ENCODE measurements at places on chromosomes 11 and 22.

- peak; percentile 68 for DNase-seq
Measured at GRCh38 chr11:32435511-32435941, at the start of gene WT1. Gene WT1, minus strand, starts transcription at chr11:32435539.

DNA sequence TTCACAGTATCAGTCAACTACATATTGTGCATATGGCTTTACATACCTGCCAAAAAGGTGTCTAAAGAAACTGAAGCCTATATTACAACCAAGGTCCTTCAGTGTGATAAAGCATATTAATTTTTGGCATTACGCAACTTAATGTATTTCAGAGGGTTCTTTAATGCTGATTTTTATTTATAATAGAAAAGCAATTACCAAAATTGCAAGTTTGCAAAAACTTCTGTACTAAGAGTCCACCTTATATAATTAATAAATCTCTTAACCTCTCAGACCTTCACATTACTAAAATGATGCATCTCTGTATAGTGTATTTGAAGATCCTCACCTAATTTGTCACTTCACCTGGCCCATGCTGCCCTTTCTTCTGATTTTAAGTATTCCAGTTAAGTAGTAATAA, 128.6 kb downstream of the GUCY1A2 start:
- no peak for DNase-seq

- DNase-seq = no peak
Measured at GRCh38 chr11:40162901-40163883, 1296.3 kb downstream of the LRRC4C start.

GRCh38 chr22:24463071-24463760, 31.9 kb upstream of the UPB1 start:
- DNase-seq = no peak

GRCh38 chr11:36452236-36452940, 57.7 kb downstream of the TRAF6 start:
- no peak for DNase-seq

DNA sequence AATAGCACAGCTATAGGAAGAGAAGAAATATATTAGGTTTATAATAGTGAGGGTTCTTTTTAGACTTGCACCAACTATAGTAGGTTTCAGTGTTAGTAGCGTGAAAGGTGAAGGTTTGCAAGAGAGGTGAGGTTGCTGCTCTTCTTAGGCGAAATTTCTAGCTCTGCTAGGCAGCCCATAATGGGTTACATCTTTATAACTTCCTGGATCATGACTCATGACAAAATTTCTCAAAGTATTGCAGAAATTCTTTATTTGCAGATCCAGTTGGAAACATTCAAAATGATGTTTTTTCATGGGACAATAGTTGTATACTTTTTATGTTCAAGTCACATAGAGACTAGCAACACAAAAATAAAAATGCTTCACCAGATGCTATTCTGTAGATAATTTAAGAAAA, 260.0 kb downstream of the SOX6 start:
- no peak for DNase-seq

DNA sequence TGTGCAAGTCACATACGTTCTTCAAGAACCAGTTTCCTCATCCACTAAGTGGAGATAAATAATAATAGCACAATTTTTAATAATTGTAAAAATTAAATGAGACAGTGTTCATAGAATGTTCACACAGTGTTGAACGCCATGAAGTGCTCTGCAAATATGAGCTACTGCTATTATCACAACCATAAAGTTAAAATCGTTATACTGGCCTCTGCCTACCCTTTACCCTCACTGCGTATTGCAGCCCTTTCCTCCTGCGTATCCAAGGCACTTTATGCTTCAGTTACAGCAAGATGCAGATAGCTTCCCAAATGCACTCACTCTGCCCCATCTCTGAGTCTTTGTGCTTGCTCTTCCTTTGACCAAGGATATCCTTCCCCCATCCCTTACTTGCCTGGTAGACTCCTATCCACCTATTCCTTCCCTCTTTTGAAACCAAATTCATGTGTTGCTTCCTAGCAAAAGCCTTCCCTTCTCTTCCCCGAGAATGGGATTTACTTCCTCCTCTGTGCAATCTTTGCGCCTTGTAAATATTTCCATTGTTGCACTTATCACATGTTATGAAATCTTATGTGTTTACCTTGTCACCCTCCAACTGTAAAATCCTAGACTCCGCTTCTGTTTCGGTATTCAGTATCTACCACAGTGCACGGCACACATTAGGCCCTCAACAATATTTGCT, 196.9 kb downstream of the ADAMTS15 start:
- no peak for DNase-seq

- DNase-seq = no peak
Measured at GRCh38 chr11:1005928-1006327, 30.6 kb downstream of the MUC6 start.

DNA sequence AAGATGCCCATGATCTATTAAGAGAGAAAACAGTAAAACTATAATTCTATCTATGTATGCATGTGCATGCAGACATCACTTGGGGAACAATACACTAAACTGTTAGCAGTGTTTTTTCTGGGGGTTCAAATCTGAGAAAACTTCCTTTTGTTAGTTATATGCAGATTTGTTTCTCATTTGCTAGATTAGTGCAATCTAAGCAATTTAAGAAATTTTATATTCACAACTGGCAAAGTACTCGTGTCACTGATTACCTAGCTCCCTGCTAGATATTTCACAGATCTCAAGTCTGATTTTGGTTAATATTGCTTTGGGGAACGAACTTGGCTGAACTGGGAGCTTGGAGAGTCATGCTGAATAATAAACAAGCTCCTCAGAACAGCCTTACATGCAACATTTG, 14.9 kb upstream of the OSBP start:
- DNase-seq = no peak

- no peak for DNase-seq
Measured at GRCh38 chr11:104061853-104062521, 25.5 kb downstream of the DDI1 start.

- DNase-seq = no peak
Measured at GRCh38 chr11:96311120-96311568, 31.9 kb downstream of the MAML2 start.

- no peak for DNase-seq
Measured at GRCh38 chr11:69981119-69981784, 96.9 kb upstream of the ANO1 start.

DNA sequence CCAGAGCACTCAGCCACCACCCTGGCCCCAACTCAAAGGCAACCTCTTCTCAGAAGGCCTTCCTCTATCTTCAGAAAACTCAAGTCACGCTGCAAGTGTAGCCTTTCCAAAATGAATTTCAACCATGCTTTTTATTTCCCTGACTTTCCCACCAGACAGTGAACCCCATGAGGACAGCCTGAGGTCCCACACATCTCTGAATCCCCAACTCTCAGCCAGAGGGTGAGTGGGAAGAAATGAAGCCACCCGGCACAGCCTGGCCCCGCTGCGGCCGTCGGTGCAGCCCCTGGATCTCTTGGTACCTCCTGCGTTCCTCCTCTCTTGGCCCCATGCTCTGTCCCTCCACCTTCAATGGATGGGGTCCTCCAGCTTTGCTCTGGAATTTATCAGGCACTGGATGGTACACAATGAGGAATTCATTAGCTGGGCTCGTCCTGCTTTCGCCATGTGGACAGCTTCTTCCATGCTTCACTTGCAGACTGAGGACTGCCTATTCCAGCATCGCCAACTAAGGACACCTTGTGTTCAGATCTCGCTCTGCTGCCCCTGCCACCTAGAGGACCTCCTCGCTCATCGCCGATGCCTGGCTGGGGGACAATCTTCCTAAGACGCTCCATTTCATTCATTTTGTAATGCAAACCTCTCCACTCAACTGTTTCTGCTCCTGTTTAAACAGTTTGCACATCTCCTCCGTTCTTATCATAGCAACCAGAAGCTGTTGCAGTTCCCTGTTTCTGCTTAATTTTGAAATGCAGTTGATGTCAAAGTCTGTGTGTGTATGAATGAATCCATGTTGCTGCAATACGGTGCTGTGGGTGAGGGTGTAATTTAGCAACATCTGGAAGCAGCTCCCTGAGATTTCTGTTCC, 672.1 kb downstream of the TBC1D22A start:
- no peak for DNase-seq

GRCh38 chr22:23632178-23632577, at the start of gene DRICH1:
Gene DRICH1, minus strand, starts transcription at chr22:23632321. Its CDS starts 298 bp downstream, at chr22:23632023.
- DNase-seq = no peak

DNA sequence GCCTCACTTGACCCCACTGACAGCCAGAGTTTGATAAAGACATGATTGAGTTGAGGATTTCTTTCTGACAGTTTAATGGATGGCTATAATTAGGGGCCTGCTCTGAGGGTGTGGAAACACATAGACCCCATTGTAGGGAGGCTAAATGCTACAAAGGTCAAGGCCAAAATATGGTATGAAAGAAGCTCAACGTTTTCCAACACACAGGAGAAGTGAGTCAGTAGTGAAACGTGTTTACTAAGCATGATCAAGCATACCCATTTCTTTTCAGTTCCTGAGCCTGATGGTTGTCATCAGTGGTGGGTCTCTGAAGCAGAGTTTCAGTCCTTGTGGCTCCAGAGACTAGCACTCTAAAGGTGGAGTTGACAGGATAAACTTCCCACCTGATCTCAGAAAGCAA, 69.7 kb downstream of the SNX19 start:
- DNase-seq = no peak

DNA sequence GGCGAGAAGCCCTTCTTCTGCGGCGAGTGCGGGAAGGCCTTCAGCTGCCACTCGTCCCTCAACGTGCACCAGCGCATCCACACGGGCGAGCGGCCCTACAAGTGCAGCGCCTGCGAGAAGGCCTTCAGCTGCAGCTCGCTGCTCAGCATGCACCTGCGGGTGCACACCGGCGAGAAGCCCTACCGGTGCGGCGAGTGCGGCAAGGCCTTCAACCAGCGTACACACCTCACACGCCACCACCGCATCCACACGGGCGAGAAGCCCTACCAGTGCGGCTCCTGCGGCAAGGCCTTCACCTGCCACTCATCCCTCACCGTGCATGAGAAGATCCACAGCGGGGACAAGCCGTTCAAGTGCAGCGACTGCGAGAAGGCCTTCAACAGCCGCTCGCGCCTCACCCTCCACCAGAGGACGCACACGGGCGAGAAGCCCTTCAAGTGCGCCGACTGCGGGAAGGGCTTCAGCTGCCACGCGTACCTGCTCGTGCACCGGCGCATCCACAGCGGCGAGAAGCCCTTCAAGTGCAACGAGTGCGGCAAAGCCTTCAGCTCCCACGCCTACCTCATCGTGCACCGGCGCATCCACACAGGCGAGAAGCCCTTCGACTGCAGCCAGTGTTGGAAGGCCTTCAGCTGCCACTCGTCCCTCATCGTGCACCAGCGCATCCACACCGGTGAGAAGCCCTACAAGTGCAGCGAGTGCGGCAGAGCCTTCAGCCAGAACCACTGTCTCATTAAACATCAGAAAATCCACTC, 12.2 kb downstream of the ZNF74 start:
- no peak for DNase-seq

DNA sequence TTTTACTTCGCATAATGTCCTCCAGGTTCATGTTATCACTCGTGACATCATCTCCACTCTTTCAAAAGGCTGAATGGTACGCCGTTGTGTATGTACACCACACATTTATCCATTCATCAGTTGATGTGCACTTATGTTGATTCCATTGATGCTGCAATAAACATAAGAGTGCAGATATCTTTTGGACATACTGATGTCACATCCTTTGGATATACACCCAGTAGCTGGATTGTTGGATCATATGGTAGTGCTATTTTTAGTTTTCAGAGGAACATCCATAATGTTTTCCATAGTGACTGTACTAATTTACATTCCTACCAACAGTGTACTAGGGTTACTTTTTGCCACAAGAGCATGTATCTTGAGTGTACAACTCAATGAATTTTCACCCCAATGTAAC, 25.0 kb upstream of the NELL1 start:
- no peak for DNase-seq

DNA sequence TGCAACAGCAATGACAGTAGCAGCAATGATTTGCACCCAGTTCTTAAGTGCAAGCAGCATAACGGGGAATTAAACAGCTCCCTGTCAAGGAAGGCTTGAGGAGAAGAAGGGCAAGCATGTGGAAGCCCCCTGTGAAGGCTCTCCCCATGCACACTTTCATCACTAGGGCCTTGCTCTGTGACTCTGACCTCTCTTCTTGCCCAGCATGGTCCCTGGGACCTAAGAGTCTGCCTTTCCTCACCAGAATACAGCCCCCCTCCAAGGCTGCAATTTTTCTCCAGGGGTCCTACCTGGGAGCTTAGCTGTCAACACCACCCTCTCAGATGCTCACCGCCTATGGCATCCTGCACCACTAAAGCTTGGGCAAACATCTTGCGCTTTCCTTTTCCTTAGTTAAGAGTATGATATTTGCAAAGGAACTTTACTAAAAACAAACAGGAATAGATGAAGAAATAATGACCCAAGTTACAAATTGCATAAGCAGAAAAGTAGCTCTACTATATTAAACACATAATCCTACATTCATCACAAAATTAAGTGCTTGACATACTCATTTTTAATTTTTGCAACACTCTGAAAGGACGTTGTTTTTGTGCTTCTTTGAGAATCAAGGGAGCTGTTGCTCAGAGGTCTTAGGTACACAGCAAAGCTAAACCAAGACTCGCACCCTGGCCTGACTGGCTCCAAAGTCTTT, 187.6 kb downstream of the ADAMTS15 start:
- no peak for DNase-seq

GRCh38 chr22:41699264-41700107, at the start of gene MEI1:
Gene MEI1, plus strand, starts transcription at chr22:41699503. Its CDS starts 36 bp downstream, at chr22:41699539.
- DNase-seq = peak; percentile 86

- DNase-seq = no peak
Measured at GRCh38 chr22:45181240-45181639, 17.5 kb downstream of the NUP50 start.

- DNase-seq = peak; percentile 44
Measured at GRCh38 chr11:124942466-124943253, 6.8 kb upstream of the HEPACAM start.

DNA sequence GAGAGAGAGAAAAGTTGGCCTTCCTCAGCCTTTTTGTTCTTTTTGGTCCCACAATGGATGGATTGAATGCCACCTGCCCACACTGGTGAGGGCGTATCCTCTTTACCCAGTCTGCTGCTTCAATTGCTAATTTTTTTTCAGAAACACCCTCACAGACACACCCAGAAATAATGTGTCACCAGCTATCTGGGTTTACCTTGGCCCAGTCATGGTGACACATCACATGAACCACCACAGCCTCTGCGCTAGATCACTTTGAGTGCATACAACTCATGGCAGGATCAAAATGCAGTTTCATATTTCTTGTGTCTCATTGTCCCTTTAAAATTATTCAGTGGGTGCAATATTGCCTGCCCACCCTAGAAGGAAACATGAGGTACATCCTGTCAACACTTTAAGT, 63.3 kb downstream of the ADAMTS15 start:
- no peak for DNase-seq

DNA sequence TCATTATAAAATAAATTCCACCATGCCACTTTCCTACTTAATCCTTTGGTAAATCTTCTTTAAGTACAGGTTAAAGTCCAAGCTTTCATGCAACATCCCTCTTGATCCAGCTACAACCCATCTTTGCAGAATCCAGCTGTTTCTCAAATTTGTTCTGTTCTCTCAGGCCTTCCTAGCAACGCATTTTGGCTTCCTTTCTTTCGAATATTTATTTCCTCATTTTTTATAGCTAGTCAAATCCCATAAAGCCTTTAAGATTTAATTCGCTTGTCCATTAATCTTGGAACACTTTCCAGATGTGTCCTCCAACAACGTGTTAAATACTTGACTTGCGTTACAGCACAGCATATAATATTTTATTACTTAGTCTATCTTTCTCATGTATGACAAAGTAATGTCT, 600.1 kb upstream of the CHORDC1 start:
- no peak for DNase-seq

- peak; percentile 83 for DNase-seq
Measured at GRCh38 chr22:40024201-40025061, 29.7 kb downstream of the FAM83F start.

GRCh38 chr11:62889484-62890437, 9.1 kb downstream of the SLC3A2 start:
- DNase-seq = no peak

GRCh38 chr11:267491-267994, 10.7 kb upstream of the NLRP6 start:
- no peak for DNase-seq

Data from retina (tissue), 1 donor.